Liver (tissue), 10 donors: ENCODE measurements at places on chromosomes 1 and 21. TPM values are rescaled to one million over a fixed set of nuclear protein-coding genes. Genes with fewer than 3 reads are reported as not detected.

PDPN gene
- polyA plus RNA-seq = 0.31 TPM

PEAR1 gene
- 3.0 TPM for polyA plus RNA-seq

NEK2 gene
- 1.3 TPM for polyA plus RNA-seq

S100A7 gene
- polyA plus RNA-seq = not detected
